ENCODE measurements at places on chromosomes 4 and X.

DNA sequence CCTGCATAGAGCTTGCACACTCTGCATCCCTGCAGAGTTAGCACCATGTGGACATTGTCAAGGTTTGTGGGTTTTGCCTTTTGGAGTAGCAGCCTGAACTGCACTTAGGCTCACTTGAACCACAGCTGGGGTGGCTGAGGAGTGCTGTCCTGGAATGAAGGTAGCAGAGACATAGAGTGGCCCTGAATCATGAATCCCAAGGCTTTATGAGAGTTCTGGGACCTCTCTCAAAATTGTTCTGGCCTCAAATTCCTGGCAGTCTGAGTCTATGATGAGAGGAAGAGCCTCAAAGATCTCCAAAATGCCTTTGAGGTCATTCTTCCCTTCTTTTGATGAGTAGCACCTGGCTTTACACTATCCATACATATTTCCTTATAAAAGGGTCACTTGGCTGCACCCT, 37.1 kb upstream of the ADH1C start:
- no peak for DNase-seq

DNA sequence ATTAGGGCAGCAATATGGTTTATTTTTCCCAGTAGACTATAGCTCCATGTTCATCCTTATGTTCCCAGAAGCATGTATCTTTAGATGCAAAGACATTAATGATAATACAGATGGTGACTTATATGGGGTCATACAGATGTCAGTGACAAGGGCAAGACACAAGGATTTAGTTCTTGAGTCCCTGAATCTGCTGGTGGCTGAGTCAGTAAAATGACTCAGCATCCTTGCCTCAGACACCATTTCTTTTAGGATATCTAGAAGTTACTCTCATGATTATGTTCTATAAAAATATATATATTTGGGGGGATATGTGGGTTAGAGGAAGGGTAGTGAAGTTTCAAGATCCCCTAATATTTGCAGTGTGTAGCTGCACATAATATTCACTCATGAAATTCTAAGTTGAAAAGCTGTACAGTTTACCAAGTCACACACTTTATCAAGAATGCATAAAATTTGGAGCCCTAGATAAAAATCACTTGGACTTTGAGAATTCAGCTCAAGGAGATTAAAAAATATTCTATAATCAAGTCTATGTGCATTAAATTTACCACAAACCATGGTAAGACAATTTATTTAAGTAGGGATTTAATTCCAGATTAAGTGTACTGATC, 101.9 kb downstream of the LNX1 start:
- no peak for DNase-seq

GRCh38 chr4:26174027-26174426, 146.8 kb upstream of the RBPJ start:
- DNase-seq: no peak

GRCh38 chrX:9576059-9576458, 111.2 kb downstream of the TBL1X start:
- DNase-seq: no peak

- DNase-seq: no peak
These were observed 15.3 kb upstream of the HPGD start for GRCh38 chr4:174537634-174538033.

DNA sequence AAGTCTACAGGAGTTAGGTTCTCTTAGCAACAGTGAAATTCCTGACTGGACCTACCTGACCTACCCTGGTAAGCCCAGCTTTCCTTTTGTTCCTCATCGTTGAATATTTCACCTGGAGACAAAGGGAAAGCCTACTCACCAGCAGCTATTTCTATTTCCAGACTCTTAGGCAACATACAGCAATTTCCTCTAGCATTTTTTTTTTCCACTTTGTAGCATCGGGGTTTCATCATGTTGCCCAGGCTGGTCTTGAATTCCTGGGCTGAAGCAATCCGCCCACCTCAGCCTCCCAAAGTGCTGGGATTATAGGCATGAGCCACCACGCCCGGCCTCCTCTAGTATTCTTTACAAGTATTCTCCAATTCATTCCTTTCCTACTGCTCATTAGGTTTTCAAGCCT, 6.8 kb upstream of the S100G start:
- no peak for DNase-seq

DNA sequence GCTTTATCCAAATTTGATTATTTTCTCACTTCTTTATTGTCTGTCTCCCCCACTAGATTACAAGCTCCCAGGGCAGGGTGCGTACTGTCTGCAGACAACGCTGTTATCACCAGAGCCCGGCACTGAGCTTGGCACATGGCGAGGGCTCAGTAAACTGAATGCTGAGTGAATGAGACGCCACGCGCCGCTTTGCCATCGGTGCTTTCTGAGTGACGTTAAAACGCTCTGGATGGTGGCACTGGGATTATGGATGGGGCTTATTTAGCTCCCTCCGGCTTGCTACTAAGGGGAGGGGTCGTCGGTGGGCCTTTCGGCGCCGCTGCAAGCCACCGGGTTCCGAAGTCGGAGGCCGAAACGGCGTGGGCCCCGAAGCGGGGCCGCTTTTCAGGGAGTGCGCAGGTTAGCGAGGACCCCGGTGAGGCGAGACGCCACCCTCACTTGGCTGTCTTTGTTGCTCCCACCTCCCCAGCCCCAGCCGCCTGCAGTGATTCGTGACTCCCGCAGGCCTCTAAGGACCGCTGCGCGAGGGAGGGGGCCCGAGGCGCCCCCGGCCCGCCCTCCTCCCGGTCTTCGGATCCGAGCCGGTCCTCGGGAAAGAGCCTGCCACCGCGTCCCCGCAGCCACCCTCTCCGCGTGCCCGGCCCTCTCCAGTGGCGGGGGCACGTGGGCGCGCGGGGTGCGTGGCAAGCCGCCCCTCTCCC, 569 bp upstream of the FHL1 start:
- DNase-seq: no peak

DNA sequence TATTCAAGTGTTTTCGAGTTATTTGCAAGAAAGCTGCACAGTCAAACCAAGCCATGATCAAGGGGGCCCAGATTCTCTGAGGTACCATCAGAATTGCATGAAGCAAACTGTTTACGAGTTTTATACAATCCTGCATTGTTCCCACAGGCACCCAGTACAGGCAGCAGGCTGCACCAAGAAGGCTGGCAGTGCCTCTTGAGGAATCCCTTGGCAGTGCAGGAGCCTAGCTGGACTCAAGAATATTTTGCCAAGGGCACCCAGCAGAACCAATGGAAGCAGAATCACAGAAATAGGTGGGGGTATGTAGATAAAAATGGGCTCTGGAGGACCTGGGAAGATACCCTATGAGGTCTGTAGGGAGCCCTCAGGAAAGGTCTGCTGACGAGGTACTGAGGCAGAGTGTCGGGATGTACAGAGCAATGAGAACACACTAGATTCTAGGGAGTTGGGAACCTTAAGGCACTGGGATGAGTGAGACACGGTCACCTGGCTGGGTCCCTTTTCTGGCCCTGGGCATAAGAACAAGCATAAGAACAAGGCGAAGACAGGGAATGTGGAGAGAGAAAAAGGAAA, 2.5 kb upstream of the PLP1 start:
- DNase-seq: no peak

GRCh38 chr4:145665773-145666172, 14.2 kb upstream of the C4orf51 start:
- no peak for DNase-seq

DNA sequence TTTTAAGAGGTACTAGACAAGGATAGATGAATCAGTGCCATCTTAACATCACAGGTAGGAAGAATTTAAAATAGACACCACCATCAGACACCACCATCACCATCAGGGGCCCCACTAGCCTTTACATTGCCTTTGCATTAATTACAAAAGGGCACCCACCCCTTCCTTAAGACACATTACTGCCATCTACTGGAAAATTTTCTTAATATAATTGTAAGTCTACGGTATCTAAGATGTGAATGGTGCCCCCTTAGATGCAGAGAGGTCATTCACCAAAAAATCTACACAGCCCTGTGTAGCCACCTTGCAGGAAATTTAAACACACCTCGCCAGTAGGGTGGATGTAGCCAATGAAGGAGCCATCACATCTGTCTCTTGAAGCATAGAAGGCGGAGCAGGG, 184.1 kb downstream of the MID1IP1 start:
- DNase-seq: no peak

GRCh38 chr4:37805091-37805490, 21.4 kb upstream of the PGM2 start:
- DNase-seq: no peak

- DNase-seq: no peak
These were observed 1.3 kb downstream of the FAM149A start for GRCh38 chr4:186105647-186106321.

- no peak for DNase-seq
These were observed 325.5 kb downstream of the GRID2 start for GRCh38 chr4:92629302-92629701.

DNA sequence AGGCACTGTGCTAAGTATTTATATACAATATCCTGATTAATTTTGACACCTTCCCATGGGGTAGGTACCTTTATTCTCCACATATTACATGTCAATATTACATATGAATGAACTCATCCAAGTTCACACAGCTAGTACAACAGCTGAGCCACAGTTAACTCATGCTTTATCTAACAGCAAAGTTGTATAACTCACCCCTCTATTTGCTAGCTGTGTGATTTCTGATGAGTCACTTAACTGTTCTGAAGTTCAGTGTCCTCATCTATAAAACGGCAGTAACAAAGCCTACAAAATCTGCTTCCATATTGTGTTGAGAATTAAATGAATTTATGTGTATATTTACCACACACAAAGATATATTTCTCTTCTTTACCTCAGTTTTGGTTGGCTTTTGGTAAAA, 48.2 kb upstream of the KDR start:
- DNase-seq: no peak

- DNase-seq: no peak
These were observed at the start of gene SPATA18 for GRCh38 chr4:52051213-52051614. TSS of gene SPATA18 (plus strand) at chr4:52051304. CDS start at chr4:52051705, 401 bp downstream.

DNA sequence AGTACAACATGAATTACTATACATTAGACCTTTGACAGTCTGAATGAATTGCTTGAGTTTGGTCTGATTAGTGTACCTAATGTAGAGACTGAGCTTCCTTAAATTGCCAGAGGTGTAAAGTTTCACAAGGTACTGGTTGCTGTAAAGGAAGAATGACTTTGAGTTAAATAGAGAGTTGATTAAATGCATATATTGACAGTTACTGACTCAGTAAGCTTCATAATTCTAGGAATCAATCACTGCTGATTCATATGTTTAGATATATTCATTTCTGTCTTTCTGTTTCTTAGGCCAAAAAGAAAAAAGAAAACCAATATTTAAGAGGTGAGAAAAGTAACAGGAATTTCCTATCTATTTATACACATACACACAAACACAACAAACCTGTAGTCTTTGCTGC, 16.2 kb upstream of the ART3 start:
- DNase-seq: no peak

GRCh38 chrX:113726466-113726865, 857.4 kb upstream of the HTR2C start:
- no peak for DNase-seq

- no peak for DNase-seq
These were observed 69.1 kb downstream of the RASL11B start for GRCh38 chr4:52931243-52931642.

- no peak for DNase-seq
These were observed 151.8 kb downstream of the TSPAN5 start for GRCh38 chr4:98506462-98507132.

GRCh38 chrX:3516051-3516541, 169.6 kb upstream of the MXRA5 start:
- no peak for DNase-seq

DNA sequence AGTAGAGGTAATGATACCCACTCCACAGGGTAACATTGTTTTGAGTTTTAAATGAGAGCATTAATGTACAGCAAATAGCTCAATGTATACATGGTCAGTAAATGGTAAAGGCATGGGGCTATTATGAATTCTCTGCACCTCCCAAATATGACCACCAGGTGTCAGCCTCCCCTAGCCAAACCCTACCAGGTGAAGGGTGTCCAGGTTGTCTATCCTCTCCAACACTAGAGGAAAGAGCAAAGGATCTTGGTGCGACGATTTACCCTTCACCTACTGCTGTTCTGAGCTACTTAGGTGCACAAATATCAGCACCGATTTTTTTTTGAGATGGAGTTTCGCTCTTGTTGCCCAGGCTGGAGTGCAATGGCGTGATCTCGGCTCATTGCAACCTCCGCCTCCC, 26.5 kb upstream of the XIAP start:
- no peak for DNase-seq

GRCh38 chr4:1975880-1976279, 32.9 kb downstream of the NELFA start:
- no peak for DNase-seq

DNA sequence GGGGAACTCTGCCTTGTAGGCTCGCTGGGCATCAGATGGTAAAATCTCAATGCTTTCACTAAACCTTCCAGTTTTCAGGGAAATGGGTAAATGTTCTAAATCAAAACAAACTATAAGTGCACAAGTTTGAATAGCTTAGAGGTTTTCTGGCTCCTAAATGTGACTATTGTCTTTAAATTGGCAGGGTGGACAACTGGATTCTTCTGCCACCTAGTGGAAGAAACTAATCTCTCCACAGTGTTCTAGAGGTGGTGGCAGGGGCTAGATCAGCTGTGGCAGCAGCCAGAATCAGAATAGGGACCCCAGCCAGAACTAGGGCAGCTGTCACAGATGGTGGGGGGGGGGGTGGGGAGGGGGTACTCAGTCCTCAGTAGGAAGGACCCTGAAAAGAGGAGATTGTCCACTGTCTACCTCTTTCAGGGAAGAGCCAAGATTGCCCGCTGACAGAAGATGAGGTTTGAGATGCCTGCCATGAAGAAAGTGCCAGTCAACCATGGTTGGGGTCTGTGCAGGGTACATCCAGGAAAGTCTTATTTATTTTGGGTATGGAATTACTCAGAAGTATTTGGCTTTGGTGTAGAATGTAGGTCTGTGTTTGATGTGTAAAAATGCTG, 201.4 kb downstream of the CCNG2 start:
- no peak for DNase-seq

- no peak for DNase-seq
These were observed 624.3 kb downstream of the ADGRL3 start for GRCh38 chr4:61824454-61824853.

DNA sequence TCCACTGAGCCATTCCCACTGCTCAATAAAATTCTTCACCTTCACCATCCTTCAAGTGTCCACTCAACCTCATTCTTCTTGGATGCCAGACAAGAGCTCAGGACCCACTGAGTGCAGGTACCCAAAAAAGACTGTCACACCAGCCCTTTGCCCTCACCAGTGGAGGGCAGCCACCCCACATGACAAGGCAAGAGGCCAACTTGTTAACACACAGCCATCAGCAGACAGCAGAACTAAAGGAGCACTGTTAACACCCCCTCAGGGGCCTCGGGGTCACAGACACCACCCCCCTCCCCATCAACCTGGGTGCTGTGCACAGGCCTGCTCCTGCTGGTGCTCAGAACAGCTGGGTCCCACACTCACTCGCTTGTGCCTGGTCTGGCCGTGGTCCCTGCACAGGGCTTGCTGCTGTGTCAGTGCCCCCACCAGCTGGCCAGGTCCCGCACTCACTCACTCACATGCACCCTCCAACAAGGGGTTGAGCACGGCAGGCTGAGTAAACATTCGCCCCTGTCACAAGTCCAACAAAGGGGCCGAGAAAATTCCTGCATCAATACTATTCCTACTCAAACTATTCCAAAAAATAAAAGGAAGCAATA, 54.1 kb downstream of the ATRX start:
- no peak for DNase-seq

- DNase-seq: no peak
These were observed 297.9 kb upstream of the CTSO start for GRCh38 chr4:156251373-156252065.

GRCh38 chrX:134749706-134750445, 91.6 kb upstream of the PLAC1 start:
- no peak for DNase-seq

- DNase-seq: no peak
These were observed 29.7 kb upstream of the SLC25A4 start for GRCh38 chr4:185113340-185113739.

GRCh38 chr4:123649645-123650391, 253.2 kb downstream of the SPRY1 start:
- DNase-seq: no peak

Measured in type B pancreatic cell (in vitro differentiated cells).